ENCODE measurements at places on chromosomes 1 and 21.

- DNase-seq: no peak
Measured at GRCh38 chr1:58746757-58747156, 37.1 kb downstream of the JUN start.

- no peak for DNase-seq
Measured at GRCh38 chr1:73517603-73518191, 680.3 kb downstream of the LRRIQ3 start.

DNA sequence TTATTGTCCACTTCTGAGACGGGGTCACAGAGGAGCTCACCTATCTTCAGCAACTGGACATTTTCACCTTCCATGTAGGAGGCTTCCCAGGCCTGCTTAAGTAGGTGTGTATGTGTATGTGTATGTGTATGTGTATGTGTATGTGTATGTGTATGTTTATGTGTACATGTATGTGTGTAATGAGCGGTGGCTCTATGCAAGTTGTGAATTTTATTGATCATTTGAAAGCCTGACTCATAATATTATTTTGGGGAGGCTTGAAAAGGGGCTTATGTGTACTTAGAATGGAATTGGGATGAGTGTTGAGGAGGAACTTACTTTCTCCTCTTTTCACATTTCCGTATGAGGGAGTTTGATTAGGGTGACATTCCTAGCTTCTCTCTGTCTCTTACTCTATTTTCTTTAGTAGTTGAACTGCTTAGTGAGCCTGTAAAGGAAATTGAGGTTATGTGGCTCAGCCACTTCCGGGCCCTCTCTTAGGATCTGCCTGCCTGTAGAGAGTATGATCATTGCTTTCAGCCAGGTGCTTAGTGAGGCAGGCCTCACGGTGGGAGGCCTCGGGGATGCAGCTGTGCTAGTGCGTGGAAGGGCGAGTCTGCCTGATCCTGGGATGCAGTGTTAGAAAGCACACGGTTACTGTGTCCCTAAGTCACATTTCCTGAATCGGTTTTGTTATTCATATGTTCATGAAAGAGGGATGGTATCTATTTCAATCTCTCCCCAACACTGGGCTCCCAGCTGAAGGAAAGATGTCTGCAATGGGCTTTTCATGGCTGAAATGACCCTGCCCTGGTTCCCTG is 61.0 kb downstream of the IER5 start:
- DNase-seq: no peak

DNA sequence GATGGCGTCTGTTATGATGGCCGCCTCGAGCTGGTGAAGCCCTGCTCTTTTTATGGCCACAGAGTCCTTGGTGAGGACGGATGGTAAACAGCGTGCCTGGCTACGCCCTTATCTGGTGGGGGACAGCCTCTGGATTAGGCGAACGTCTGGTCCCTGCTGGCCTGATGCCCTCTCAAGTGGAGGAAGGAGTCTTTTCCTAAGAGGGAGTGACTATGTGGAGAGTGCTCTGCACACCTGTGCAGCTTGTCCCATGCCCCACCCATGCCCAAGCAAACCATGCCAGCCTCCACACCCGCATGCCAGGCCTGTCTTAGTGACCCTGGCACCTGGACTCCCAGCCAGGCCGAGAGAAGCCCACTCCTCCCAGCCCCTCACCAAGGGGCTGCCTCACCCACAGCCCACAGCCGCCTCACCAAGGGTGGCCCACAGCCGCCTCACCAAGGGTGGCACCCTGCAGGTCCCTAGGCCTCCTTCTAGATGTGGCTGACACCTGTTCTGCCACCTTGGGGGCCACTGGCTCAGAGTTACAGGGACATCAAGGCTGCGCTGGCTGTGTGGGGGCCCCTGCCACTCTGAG is 40.2 kb downstream of the WNT9A start:
- DNase-seq: peak; percentile 31

DNA sequence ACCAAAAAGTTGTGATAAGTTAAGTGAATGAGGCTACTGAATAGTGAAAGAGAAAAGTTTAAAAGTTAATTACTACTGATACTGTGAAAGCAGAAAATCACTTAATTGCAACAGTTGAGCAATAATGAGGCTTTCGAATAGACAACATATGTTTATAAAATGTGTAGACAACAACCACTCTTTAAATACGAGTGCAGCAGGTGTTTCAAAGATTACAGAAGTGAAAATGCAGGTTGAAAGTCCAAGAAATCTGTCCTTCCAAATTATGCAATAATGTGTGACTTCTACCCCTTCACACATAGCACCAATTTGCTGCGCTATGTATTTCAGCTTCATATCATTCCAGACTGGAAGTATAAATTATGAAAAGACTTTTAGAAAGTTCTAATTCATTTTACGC is 213.0 kb downstream of the COL24A1 start:
- no peak for DNase-seq

- DNase-seq: no peak
Measured at GRCh38 chr1:240691501-240691900, 79.5 kb upstream of the GREM2 start.

GRCh38 chr21:36697851-36698384 is 997 bp upstream of the SIM2 start:
- no peak for DNase-seq

DNA sequence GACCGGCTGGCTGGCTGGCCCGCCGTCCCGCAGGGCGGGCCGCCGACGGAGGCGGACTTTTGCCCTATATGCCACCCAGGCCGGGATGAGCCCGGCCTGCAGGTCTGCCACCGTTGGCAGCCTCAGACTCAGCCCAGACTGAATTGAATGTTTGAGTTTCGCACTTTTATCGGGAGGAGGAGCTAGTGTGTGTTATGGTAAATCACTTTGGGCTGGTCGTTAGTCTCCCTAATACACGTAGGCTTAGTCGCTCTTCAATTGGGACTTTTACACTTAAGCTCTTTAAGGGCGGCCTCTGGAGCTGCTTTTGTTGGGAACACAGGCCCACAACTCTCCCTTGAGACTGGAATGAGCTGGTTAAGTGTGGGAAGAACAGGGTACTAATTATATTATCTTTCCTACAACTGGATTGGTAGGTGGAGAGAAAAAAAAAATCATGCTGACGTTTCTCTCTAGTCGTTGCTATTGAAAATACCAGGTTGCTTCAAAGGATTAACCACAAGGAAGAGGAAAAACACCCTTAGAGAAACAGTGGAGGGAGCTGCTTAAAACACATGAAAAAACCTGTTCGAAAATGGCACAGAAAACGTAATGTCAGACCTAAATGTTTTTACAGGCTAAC is 1.4 kb upstream of the IRF2BP2 start:
- DNase-seq: no peak

- no peak for DNase-seq
Measured at GRCh38 chr1:165161130-165161529, 195.4 kb downstream of the LMX1A start.

GRCh38 chr1:29519788-29520110 is 283.4 kb downstream of the PTPRU start:
- no peak for DNase-seq

DNA sequence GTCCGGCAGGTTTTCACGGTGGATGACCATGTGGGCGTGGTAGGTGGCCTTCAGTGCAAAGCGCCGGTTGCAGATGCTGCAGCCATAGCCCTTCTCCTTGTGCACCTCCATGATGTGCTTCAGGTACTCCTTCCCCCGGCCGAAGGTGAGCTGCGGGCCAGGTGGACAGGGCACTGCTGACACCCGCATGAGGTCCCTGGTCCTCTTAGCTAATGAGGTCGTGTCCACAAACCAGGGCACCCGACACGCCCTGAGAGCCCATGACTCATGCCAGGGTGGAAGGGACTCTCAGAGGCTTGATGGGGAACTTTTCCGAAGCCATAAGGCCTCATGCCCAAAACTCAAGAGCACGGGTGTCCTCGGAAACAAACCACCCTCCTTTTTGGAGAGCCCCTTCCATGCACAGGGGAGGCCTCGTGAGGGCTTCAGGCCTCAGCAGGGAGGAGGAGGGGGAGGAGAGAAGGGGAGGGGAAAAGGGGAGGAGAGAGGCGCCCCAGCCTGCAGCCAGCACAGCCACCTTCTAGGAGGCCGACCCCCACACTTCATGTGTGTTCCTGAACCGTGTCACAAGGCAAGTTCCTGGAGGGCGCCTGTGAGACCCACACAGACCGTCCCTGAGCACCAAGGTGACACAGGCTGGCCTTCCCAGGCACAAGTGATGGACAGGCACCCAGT is 54.4 kb upstream of the RIPK4 start:
- peak; percentile 37 for DNase-seq

DNA sequence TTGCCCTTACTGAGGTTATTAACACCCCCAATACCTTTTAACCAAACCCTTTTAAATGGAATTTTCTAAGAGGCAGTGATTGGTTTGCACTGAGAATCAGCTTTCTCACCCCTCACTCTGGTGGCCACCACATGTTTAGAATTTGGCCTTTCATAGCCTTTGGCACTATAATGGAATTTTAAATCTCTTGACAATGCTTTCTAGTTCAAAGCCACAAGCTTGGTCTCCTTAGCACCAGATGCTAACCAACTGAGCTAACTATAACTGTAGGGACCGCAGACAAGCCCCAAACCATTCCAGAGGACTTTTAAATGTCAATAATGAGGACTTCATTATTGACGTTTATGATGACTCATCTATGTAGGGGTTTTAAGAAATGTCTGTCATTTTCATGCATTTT is 238.7 kb upstream of the SNX7 start:
- DNase-seq: no peak

DNA sequence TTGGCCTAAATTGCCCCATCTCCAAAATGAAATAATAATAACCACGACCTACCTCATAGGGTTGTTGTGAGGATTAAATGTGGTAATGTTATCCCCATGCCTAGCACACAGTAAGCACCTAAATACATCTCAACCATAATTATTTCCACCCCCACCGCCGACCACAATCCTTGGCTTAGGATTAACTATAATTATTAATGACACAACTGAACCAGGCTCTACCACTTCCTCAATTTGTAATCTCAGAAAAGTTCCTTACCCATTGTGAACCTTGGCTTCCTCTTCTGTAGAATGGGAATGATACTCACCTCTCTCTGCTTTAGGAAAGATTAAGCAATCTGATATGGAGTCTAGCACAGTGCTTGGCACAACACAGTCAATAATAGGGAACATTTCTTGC is 44.3 kb upstream of the TACSTD2 start:
- DNase-seq: no peak

DNA sequence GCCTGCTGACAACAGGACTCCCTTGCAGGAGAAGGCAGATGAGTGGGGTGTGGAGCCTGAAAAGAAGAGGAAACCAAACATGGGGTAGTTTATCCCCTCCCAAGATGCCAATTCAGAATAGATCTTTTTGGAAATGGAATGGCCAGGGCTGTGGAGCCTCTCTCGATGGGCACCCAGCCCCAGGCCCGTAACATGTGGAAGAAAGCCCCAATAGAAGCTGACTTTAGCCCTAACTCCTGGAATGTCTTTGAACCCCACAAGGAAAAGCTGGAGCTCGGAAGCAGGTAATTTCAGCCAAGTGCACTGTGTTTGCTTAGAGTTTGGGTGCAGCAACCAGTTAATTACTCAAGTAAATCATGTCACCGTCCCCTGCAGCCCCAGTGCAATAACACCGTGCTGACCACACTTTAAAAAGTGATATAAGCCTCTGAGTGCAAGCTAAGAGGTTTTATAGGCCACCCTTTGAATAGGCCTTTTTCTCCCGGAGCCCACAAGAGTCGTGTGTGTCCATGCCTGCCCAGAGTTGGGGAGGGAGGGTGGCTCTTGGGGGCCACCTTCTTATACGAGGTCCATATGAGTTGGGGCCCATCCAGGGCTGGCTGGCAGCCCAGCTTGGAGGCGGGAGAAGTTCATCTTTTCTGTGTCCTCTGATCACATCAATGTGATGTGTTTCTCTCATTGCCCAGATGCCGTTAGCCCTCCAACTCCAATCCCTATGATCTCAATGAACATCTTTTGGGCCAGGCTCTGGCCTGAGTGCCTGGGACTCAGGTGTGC is 153.2 kb downstream of the TRABD2B start:
- no peak for DNase-seq

- DNase-seq: no peak
Measured at GRCh38 chr1:20449735-20450311, 36.2 kb downstream of the CAMK2N1 start.

- DNase-seq: no peak
Measured at GRCh38 chr21:41717573-41718330, 49.1 kb downstream of the RIPK4 start.

- DNase-seq: no peak
Measured at GRCh38 chr1:63592536-63593302, 492 bp upstream of the PGM1 start.

DNA sequence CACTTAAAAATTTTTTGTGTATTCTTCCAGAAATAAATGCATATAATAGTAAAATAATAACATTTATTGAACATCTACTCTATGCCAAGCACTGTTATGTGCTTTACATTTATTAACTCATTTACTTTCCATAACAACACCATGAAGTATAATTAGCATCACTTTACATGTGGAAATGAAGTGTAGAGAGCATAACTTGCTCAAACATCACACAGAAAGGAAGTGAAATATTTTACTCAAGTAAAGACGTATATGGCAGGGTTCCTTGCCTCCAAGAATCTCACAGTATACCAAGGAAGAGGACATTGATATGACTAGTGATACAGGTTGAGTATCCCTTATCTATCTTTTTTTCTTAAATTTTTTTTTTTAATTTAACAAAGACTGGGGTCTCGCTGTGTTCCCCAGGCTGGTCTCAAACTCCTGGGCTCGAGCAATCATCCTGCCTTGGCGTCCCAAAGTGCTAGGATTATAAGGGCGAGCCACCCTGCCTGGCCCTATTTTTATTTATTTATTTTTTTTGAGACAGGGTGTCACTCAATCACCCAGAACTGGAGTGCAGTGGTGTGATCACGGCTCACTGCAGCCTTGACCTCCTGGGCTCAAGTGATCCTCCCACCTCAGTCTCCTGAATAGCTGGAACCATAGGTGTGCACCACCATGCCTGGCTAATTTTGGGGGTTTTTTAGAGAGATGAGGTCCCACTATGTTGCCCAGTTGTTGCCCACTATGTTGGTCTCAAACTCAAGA is 7.7 kb upstream of the CLIC4 start:
- DNase-seq: no peak

DNA sequence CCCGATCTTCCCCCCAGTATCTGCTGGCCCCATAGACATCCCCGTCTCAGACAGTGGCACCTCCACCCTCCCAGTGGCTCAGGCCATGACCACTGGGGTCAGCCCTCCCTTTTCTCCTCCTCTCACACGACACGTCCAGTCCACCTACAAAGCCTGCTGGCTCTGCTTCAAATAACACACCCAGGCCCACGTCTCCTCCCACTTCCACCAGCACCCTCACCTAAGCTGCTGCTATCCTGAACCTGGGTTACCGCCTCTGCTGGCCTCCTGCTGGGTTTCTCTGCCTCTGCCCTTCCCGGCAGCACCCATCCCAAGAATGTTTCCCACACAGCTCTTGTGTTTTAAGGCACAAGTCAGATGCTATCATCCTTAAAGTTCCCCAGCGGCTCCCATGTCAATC is 26.0 kb downstream of the MX2 start:
- DNase-seq: no peak

DNA sequence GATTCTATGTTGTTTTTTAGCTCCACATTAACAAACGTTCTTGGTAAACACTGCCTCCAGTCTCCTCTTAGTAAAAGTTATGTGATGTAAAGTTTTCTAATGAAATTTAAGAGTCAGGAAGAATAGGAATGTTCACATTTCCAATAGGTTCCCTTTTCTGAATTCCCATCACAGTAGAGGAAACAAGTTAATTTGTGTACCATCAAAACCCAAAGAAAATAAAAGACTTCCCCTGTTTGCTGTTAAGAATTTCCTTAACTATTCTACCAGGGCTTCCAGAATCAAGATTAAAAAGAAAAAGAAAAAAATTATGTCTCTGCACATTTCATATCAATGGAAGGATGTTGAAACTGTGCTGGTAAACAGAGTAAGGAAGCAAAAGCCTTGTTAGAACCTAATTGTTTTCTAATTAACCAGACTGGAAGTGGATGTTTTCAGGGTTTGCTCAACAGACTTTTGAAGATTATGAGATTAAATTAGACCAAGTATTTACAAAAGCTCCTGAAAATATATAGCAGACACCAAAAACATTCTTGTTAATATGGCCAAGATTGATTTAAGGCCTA is 43.4 kb upstream of the PALMD start:
- no peak for DNase-seq

Measured in right cardiac atrium (tissue), 5 donors.